ENCODE measurements at places on chromosomes 5 and 9. TPM values are rescaled to one million over a fixed set of nuclear protein-coding genes. Genes with fewer than 3 reads are reported as not detected.

The C9 gene
- total RNA-seq, result not detected

The TAF11L5 gene
- total RNA-seq, result not detected

The C5orf22 gene
- total RNA-seq, result 17.4 TPM

The SLC6A19 gene
- 0.01 TPM for total RNA-seq

The CSF2 gene
- 1.7 TPM for total RNA-seq

The ADAMTS13 gene
- 0.76 TPM for total RNA-seq

The SLC25A2 gene
- total RNA-seq, result not detected

The PAXX gene
- 76.5 TPM for total RNA-seq

The CD72 gene
- total RNA-seq, result 0.06 TPM

The RPS14 gene
- total RNA-seq, result 3,093 TPM

The PDE6A gene
- 0.13 TPM for total RNA-seq

The SOHLH1 gene
- not detected for total RNA-seq

The BTNL8 gene
- not detected for total RNA-seq

The GNA14 gene
- total RNA-seq, result not detected

The FAXDC2 gene
- 0.25 TPM for total RNA-seq

The MARCOL gene
- not detected for total RNA-seq

The HAPLN1 gene
- total RNA-seq, result not detected
